ENCODE measurements at places on chromosomes 11 and 22. TPM values are rescaled to one million over a fixed set of nuclear protein-coding genes. Genes with fewer than 3 reads are reported as not detected.

DNA sequence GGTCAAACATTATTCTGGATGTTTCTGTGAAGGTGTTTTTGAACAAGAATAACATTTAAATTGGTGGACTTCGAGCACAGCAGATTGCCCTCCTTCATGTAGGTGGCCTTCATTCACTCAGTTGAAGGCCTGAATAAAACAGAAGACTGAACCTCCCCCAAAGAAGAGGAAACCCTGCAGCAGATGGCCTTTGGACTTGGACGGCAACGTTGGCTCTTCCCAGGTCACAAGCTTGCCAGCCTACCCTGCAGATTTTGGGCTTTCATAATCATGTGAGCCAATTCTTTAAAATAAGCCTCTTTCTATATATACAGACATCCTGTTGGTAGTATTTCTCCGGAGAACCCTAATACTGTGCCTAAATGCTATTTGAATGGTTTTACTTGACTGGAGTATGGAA, 432.2 kb upstream of the NARS2 start:
- no peak overlapping the region for H3K4me3 ChIP-seq
- no peaks in the 10 kb centered on the region for H3K36me3 ChIP-seq
- H3K27ac ChIP-seq: no peak overlapping the region

DNA sequence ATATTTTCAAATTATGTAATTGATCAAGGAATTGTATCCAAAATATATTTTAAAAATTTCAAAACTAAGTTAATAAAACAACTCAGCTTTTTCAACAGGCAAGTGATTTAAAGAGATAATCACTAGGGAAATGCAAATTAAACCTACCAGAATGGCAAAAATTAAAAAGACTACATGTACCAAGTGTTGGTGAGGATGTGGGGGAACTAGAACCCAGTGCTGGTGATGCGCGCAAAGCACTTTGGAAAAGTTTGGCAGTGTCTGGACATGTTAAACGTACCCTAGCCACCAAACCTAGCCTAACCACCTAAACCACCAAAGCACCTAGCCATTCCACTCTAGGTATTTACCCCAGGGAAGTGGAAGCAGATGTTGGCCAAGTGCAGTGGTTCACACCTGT, 22.9 kb downstream of the PACSIN2 start:
- no peak for DNase-seq
- H3K27me3 ChIP-seq: no peaks in the 10 kb centered on the region
- no peaks in the 10 kb centered on the region for H3K36me3 ChIP-seq
- no peak overlapping the region for H3K27ac ChIP-seq

Gene RFPL2
- total RNA-seq: 0.25 TPM

DNA sequence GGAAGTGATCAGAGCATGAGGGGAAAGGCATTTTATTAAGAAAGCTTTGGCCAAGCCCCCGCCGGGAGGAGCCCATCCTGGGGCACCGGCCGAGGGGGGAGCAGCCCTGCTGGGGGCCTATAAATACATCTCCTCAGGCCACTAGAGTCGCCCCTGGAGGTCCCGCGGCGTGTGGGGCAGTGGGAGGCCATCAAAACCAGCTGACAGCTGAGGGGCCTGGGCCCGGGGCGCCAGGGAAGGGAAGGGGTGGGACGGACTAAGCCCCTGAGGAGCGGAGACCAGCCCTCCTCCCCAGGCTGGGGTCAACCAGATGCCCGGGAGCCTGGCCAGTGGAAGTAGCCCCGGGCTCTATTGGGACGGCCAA, 13.1 kb downstream of the SCARF2 start:
- peaks cover 7% of the 10 kb centered on the region for H3K4me1 ChIP-seq
- peaks cover 7% of the 10 kb centered on the region for H3K36me3 ChIP-seq
- no peak for DNase-seq
- H3K27ac ChIP-seq: no peak overlapping the region
- H3K27me3 ChIP-seq: no peaks in the 10 kb centered on the region
- H3K4me3 ChIP-seq: no peak overlapping the region

GRCh38 chr22:36753120-36753802, 22.7 kb downstream of the IFT27 start:
- DNase-seq: no peak
- H3K4me3 ChIP-seq: no peak overlapping the region
- H3K4me1 ChIP-seq: no peaks in the 10 kb centered on the region
- H3K27ac ChIP-seq: no peak overlapping the region
- peaks cover 22% of the 10 kb centered on the region for H3K27me3 ChIP-seq

- DNase-seq: no peak
- H3K27me3 ChIP-seq: no peaks in the 10 kb centered on the region
- H3K4me1 ChIP-seq: peaks cover 8% of the 10 kb centered on the region
- H3K4me3 ChIP-seq: no peak overlapping the region
- H3K36me3 ChIP-seq: no peaks in the 10 kb centered on the region
Measured at GRCh38 chr11:18699848-18700261, 1.3 kb downstream of the TMEM86A start.

Gene OR51E1
- not detected for total RNA-seq

DNA sequence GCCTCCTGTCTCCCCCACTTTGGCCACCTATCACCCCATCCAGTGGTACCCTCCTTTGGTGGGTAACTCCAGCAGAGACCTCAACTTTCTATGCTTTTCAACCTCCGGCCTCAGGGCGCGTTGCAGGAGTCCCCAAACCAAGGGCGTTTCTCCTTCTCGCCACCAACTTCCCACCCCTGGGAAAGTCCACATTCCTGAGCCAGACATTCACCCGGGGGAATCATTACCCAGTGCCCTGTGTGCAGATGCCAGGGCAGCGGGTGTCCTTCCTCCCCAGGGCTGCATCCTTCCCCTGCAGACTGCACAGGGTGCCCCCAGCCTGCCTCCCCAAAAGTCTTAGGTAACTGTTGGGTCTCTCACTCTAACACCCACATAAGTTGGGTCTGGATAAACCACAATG, 26.4 kb downstream of the MYEOV start:
- H3K27me3 ChIP-seq: no peaks in the 10 kb centered on the region
- DNase-seq: no peak
- peaks cover 42% of the 10 kb centered on the region for H3K4me1 ChIP-seq
- peak overlapping the region; percentile 99 for H3K27ac ChIP-seq
- no peaks in the 10 kb centered on the region for H3K36me3 ChIP-seq

DNA sequence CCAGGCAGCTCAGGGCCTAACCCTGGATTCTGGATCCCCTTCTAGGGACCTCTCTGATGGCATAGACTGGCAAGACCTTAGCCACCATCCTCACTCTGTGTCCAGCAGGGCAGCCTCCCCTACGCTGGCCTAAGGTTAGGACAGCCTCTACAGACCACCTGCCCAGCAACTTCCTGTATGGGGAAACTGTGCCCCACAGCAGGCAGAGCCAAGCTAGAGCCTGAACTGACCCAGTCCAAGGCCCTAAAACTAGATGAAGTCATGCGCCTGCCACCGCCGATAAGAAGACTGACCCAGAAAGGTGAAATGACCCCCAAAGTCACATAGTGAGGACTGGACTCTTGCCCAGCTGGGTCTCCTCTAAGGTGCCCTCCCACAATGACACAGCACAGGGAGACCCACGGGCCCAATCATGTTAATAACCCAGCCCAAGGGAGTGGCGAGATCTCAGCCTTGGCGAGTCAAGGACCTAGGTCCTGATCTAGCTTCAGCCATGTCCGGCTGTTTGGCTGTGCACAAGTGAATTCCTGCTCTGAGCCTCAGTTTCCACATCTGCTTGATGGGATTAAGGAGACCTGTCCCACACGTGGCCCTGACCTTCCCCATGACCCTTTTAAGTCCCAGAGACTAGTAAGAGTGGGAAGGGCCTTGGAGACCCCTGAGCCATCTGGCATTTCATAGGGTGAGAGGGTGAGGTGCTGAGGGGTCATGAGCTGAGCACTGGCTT, 17.6 kb downstream of the STARD10 start:
- peaks cover 26% of the 10 kb centered on the region for H3K4me1 ChIP-seq
- H3K4me3 ChIP-seq: no peak overlapping the region
- H3K27ac ChIP-seq: no peak overlapping the region
- no peak for DNase-seq
- no peaks in the 10 kb centered on the region for H3K27me3 ChIP-seq

Gene SLC16A8
- not detected for total RNA-seq

- H3K4me3 ChIP-seq: no peak overlapping the region
- peaks cover 18% of the 10 kb centered on the region for H3K4me1 ChIP-seq
- peak overlapping the region; percentile 43 for H3K27ac ChIP-seq
Measured at GRCh38 chr22:42862045-42862734, 5.1 kb upstream of the ARFGAP3 start.

- H3K4me3 ChIP-seq: peak overlapping the region; percentile 71
- DNase-seq: no peak
- H3K27me3 ChIP-seq: no peaks in the 10 kb centered on the region
- peak overlapping the region; percentile 0 for H3K27ac ChIP-seq
Measured at GRCh38 chr22:27794226-27794625, 7.3 kb downstream of the MN1 start.

Gene TRIM51
- total RNA-seq: not detected

All from astrocyte (in vitro differentiated cells and primary cell).